ENCODE measurements at places on chromosomes 5 and 9. TPM values are rescaled to one million over a fixed set of nuclear protein-coding genes. Genes with fewer than 3 reads are reported as not detected.

GRCh38 chr9:27628311-27628710 lies 55.0 kb upstream of the C9orf72 start:
- DNase-seq: no peak

Gene TMEM252
- not detected for total RNA-seq

DNA sequence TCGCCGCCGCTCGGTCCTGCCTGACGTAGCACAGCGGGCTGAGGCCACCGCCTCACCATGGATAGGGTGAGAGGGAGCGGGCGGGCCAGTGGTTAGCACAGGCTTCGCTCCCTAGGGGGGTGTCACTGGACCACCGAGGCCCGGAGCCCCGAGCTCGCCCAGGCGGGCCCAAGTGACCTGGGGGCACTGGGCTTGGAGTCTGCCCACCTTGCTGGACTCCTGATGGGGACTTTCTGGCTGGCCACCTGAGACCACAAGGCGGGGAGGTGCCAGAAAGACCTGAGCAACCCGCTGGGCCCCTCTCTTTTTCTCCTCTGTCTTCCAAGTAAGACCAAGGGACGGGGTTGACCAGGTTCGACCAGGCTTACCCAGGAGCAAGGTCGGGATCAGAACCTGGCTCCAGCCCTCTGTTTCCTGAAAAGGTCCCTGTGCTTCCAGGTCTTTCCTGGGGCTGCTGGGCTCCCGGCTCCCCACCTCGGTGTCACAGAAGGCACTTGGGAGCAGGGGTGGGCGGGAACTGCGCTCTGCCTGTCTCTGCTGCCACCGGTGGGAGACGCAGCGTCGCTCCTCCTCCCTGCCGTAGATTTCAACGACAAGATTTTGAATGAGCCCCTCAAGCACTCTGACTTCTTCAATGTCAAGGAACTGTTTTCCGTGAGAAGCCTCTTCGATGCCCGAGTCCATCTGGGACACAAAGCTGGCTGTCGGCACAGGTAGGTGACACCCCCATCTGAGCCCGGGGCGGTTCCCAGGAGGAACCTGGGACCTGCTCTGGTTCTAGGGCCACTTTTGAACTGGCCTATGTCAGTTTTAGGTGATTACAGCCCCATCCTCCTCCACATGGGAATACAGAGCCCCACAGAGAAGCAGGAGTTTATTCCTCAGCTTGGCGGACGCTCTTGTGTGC lies 1.0 kb downstream of the MRPS2 start:
- peak; percentile 91 for DNase-seq

DNA sequence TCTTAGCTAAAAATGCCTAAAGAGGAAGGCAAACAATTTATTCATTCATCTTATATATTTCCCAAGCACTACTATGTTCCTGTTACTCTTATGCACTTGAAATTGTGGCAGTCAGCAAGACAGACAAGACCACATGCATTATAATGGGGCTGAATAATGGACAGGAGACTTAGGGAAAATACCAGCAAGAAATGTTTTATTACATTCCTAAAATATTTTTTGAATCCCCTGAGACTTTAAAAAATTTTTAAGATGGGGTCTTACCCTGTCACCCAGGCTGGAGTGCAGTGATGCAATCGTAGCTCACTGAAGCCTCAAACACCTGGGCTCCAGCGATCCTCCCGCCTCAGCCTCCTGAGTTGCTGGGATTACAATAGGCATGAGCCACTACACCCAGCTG lies 13.2 kb downstream of the ZCCHC9 start:
- no peak for DNase-seq

Gene SLC34A3
- 0.03 TPM for total RNA-seq

GRCh38 chr5:71816307-71816706 lies 97.2 kb downstream of the CARTPT start:
- DNase-seq: no peak

Gene ADRA1B
- total RNA-seq: not detected

DNA sequence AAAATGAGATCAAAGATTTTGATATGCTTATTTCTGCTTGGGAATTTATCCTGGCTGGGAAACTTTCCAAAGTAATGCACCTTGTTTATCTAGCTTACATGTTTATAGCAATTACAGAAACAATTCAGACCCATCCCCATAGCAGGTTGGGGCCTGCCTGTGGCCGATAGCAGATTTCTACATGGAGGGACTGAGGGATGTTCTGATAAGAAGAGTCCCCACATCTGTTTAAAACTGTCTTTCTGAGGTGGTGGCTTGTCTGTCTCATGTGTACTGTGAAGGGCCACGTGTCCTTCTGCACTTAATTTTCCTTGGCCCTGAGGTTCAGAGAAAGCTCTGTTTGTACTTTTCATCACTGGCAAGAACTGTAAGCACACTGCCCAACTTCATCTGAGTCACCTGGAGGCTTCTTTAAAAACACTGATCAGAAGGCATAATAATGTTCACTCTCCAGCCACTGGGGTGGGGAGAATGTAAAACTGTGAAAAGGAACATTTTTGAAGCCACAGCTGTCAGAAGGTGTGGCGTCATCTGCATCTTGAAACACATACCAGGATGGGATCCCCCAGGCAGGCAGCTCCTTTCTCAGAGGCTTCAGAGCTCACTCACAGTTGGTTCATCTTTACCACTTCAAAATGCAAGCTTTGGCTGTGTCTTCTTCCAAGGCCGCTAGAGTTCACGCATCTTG lies 80.3 kb downstream of the MAP1B start:
- DNase-seq: no peak

Gene ZNF366
- total RNA-seq: not detected

DNA sequence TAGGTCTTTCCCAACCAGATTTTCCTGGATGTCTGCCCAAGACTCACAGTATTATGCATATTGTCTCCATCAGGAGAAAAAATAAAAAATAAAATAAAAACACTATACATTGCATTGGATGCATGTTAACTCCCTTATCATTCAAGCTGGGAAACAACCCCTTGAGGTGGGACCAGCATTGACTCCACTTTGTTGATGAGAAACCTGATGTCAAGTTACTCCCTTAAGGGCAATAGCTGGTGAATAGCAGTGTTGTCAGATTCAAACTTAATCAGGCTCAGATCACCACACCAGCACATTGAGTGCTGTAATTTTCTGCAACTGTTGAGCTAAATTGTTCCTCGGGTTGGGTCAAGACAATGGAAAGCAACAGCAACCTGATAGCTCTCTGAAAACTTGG lies 264.0 kb upstream of the TRIM32 start:
- no peak for DNase-seq

DNA sequence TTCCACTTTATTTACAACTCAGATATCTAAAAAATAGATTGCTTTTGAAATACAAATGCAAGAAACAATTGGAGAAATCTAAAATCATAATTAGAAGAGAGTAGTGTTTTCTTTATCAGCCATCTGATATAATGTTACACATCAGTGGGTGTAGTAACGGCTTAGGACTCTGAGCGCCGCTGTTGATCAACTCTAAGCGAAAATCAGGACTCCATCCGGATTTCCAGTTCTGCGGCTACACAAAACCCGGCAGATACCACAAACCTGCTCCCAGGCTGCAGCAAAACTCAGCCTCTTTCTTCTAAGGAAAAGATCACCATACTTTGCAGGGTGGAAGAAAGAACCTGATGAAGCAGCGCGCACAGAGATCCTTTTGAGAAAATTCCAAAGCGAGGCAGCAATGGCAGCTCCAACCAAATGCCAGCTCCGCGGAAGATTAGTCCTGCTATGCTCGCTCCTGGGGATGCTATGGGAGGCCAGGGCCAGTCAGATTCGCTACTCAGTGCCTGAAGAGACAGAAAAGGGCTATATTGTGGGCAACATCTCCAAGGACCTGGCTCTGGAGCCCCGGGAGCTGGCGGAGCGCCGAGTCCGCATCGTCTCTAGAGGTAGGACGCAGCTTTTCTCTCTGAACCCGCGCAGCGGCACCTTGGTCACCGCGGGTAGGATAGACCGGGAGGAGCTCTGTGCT lies at the start of gene PCDHGA9:
Gene PCDHGA9, plus strand, starts transcription at position 226 of the 691 bp plus-strand sequence. Its CDS starts 175 bp downstream, at position 401.
- peak; percentile 78 for DNase-seq

- DNase-seq: no peak
Measured at GRCh38 chr9:79222483-79222882, 349.3 kb upstream of the TLE4 start.

DNA sequence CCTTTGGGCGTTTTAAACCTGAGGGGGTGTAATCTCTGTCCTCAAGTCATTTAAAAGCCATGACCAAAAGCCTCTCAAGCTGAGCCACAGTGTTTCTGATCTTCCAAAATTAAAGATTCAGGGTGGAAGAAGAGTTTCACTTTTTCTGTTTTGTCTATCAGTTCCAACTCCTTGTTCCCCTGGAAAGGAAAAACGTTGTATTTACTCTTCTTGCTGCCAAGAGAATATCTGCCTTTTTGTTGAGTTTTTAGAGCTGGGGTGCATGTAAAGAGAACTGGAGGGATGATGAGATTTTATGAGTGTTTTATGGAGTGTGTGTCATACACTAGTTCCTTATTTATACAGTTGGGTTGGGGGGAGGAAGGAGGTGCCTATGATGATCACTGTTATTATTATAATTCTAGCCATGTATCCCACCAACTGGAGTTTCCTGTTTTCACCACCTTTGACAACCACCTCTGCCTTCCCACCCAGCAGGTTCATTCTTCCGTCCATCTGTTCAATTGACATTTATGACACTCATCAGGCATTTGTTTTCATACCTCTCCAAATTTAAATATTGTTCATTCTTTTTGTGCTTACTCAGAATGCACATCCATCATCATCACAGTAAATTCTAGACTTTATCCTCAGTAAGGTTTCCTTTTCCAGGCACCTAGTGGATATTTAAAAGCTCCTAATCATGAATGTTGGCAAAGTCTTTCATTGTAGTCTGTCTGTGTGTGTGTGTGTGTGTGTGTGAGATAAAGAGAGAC lies 97.9 kb upstream of the MPDZ start:
- no peak for DNase-seq

GRCh38 chr5:179803651-179804554 lies 2.8 kb downstream of the MGAT4B start:
- peak; percentile 76 for DNase-seq

DNA sequence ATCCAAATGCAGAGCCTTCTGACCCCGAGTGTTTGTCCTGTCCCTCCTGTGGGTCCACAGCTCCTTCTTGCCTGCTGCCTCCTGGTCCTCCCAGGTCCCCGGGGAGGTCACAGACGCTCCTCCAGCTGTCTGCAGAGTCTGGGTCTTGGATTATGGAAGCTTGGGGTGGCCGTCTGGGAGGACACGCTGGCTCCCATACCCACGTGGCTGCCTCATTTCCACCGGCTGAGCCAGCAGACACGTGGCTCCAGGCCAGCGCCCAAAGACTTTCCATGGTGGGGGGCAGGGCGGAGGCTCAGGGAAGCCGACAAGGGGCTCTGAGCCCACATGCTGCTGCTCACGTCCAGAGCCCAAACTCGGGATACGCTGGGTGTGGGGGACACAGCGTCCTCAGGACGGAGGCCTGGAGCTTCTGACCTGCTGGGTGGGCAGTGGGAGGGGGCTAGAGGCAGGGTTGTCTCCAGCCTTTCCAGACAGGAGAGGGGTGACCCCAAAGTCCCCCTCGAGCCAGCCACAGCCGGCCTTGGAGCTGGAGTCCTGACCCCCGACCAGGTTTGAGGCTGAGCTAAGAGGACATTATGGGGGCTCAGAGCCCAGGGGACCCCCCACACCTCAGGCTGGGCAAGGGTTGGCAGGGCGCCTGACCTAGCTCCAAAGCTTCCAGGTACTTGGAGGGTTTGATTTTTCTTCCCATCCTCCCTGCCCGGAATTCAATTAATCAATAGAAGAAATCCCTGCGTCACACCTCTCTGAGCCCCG lies 24.2 kb upstream of the RNU6ATAC start:
- DNase-seq: peak; percentile 63

- no peak for DNase-seq
Measured at GRCh38 chr9:118395415-118395814, 691.2 kb downstream of the TLR4 start.

- DNase-seq: peak; percentile 97
Measured at GRCh38 chr9:22008717-22009505, at the start of gene CDKN2B. Gene CDKN2B (minus strand): TSS chr9:22009305. CDS start chr9:22008953, 352 bp downstream.

Gene HTR1A
- not detected for total RNA-seq

Gene PSMB7
- total RNA-seq: 185 TPM

DNA sequence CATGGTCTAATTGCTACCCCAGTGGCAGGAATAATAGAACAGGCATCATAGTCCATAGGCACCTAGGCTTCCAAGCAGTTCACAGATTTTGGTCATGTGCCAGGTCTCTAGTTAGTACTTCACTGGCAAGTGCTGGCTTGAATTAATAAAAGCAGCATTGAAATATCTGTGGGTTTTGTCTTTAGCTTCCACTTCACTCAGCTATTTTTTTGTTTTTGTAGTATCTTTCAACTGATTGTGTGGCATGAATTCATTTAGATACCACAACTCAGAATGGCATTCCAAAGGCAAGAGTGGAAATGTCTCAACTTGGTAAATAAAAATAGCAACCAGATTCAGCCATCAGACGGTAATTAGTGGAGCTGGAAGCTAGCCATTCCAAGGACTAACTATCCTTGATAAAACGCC lies 27.9 kb upstream of the ITGA2 start:
- DNase-seq: no peak

- no peak for DNase-seq
Measured at GRCh38 chr9:130670644-130671043, 6.2 kb downstream of the PRDM12 start.

- DNase-seq: no peak
Measured at GRCh38 chr5:149901511-149901910, 43.1 kb downstream of the PDE6A start.

GRCh38 chr5:68314465-68314864 lies 98.9 kb downstream of the PIK3R1 start:
- no peak for DNase-seq

DNA sequence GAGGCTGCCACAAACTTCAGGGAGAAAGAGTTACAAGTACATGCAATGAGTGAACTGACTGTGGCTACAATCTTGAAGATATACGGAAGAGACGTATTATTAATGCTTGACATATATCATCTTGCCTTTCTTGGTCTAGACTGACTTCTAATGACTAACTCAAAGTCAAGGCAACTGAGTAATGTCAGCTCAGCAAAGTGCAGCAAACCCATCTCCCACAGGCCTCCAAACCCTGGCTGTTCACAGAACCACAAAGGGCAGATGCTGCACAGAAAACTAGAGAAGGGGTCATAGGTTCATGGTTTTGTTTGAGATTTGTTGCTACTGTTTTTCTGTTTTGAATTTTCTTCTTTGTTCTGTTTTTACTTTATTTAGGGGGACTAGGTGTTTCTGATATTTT lies 21.0 kb downstream of the IL7R start:
- no peak for DNase-seq

Gene SPATA31C1
- 0.03 TPM for total RNA-seq

GRCh38 chr5:81326554-81326953 lies 25.2 kb downstream of the ZCCHC9 start:
- no peak for DNase-seq

Gene TXN
- total RNA-seq: 354 TPM

DNA sequence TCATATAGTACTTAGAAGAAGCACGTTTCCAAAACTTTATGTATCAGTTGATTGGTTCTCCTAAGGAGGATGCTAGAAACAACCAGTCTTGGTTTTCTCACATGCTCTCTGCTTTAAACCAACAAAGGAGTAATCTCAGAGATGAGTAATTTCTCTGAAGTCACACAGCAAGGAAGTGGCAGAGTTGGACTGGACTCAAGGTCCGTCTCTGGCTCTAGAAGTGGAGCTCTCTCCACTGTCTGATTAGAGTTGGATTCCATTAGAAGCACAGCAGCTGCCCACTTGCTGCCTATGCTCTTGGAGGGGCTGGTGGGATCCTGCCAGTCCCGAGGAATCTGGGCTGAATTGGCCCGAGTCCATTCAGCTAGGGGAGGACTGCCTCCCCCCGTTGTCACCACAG lies 21.0 kb downstream of the RALGPS1 start:
- no peak for DNase-seq

Gene PTGER4
- 0.07 TPM for total RNA-seq

- no peak for DNase-seq
Measured at GRCh38 chr9:14170392-14170931, 143.5 kb downstream of the NFIB start.

- DNase-seq: no peak
Measured at GRCh38 chr5:8813180-8813579, 732.7 kb downstream of the SEMA5A start.
